Cerebellar nuclear complex (tissue), 1 donor: ENCODE measurements at places on chromosomes 12 and 14.

GRCh38 chr14:78202163-78202562 lies 32.0 kb downstream of the NRXN3 start:
- no peak for DNase-seq

DNA sequence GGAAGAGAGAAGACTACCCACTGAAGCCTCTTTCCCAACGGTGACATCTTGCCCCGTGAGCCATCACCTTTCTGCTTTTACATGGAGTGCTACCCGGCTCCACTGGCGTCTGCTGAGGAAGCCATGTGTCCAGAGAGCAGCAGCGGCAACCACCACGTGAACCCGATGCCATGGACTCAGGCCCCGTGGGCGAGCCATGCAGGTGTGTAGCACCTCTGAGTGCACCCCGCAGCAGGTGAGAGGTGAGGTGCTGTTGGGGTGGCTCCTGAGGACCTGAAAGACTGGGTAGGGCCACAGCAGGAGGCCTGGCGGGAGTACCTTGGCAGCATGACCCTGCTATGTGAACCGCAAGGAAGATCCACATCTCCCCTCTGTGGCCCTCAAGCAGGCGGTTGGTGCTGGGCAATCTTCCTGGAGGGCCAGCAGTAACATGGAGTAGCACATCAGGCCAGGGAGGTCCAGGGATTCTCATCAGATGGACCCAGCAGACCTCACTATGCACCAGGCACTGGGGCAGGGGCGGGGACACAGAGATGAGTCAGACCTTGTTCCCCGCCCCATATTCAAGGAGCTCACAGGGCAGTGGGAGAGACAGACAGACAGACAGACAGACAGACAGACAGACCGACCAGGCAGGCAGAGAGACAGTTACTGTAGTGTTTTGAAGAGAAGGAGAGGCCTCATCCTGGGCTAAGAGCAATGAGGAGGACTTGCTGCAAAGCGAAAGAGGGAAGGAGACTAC lies 129.6 kb downstream of the PAPOLA start:
- DNase-seq: no peak

GRCh38 chr14:40760704-40761103 lies 846.0 kb upstream of the LRFN5 start:
- DNase-seq: no peak

- no peak for DNase-seq
Measured at GRCh38 chr14:52352569-52352968, 38.5 kb downstream of the PTGER2 start.

- DNase-seq: no peak
Measured at GRCh38 chr12:121038861-121039668, at the start of gene OASL. Gene OASL, minus strand, starts transcription at chr12:121039246. Its CDS starts 275 bp downstream, at chr12:121038971.

GRCh38 chr12:95922231-95922630 lies 20.2 kb downstream of the CCDC38 start:
- DNase-seq: no peak

GRCh38 chr12:53617700-53618099 lies 8.5 kb downstream of the ATF7 start:
- no peak for DNase-seq

DNA sequence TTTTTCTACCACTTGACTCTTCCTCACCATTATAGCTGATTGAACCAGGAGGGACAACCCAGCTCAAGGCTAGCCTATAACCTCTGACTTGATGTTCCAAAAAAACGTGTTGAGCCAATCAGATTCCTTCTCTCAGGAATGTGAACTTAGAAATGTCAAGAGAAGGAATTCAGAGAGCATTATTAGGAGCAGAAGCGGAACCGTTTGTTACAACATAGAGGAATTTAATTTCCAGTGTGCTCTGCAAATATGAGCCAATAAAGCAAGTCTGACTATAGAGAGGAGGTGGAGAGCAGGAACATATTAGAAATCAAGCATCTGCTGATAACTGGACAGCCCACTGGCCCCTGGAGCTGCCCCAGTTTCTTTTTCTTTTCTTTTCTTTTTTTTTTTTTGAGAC lies 15.3 kb upstream of the PELI2 start:
- DNase-seq: no peak

- DNase-seq: no peak
Measured at GRCh38 chr12:43148691-43149090, 403.3 kb downstream of the ADAMTS20 start.

DNA sequence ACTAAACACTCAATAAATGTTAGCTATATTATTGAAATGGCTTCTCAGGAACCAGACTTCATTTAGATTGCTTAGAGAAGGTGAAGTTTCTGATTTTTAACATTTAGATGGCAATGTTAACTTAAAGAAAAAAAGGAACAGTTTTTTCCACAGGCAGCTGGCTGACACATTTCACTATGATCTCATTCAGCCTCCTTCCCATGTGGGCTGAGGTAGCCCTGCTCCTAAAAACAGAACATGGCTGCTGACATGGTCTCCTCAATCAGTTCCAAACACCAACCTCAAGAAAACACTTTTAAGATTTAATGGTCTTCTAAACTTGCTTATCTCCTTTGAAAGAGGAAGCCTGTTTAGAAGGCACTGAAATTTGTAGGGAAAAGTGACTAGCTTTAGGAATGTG lies 23.8 kb downstream of the GNS start:
- DNase-seq: no peak

GRCh38 chr12:113601656-113602263 lies 130.1 kb upstream of the LHX5 start:
- DNase-seq: no peak

GRCh38 chr14:99615497-99616157 lies 11.6 kb upstream of the CCDC85C start:
- DNase-seq: no peak

DNA sequence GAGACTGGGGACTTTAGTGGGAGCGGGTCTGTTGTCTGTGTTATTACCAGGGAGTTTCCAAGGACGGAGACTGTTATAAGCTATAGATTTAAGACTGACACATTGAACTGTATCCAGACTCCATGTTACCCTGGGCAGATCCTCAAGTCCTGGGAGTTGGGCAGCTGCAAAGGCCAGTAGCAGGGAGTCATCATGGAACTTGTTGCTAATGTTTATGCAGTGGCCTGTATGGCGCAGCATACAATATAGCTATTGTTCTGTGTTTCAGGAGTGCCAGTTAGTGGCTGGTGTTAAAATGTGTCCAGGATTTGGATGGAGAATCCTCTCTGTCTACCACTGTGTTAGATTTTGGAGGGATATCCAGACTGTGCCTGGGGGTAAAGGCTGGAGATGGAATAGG lies 31.7 kb downstream of the SMOC1 start:
- no peak for DNase-seq

GRCh38 chr14:78581229-78581628 lies 411.1 kb downstream of the NRXN3 start:
- DNase-seq: no peak

DNA sequence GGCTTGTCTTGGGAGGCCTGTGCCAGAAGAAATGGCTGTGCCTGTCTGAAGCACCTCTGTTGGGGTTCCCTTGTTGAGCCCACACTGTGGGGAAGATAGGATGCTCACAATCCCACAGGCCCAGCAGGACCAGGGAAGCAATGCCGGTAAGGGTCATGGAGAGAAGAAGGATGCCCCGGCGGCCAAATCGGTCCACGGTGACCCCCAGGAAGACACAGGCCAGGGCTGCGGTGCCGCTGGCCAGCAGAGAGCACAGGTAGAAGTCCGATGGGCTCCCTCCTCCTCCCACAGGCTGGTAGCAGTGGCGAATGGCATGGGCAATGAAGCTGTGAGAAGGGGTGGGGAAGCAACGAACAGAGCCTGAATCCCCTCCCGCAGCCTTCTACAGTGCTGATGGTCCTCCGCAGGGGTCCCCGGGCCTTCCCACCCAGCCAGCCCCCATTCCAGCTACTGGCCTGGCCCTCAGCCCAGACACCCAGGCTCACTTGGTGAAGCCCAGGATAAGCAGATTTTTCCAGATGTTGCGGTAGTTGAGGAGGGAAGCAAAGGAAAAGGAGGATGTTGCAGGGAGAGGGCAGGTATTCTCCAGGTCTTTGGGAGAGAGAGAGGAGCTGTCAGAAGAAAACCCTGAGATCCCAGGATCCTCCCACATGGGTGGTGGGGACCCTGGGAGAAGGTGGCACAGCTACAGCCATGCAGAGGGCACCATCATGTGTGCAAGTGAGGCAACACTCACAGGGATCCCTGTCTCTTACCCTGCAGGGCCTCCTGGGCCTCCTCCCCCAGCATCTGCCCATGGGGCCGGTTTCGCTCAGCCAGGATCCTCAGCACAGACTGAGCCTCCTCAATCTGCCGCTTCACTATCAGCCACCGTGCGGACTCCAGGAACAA lies 5.0 kb downstream of the SLC22A17 start:
- no peak for DNase-seq

DNA sequence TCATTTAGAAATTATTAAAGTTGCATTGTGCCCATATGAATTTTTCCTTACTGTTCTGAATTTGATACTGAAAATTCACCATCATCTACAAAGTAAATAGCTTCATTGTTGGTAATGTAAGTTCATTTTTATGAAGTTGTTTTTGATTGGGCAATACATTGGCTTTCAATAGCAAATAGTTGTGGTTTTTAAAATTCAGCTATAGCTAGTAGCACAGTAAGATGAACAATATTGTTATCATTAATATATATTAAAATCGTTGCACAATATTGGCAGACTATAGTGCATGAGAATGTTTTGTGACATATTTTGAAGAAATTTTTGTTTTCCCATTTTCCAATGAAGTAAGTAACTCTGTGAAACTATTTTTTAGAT lies 575.0 kb downstream of the PRKD1 start:
- no peak for DNase-seq

DNA sequence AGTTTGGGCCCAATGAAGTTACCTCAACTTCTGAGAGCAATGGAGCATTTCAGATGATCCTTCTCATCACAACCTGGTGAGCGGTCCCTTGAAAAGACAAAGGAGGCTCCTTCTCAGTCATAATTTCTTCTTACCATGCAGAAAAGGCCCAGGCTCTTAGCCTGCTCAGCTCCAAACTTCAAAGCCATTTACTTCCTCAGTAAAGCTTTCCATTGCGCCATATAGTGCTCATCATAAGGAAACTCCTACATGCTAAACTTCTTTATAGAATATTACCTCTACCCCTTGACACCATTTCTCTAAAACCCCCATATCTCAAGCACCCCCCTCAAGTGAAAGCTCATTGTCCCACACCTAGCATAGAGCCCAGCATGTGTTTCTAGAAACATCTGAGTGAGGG lies 127.1 kb downstream of the GTF2A1 start:
- DNase-seq: no peak
